ENCODE measurements at places on chromosomes 7 and 10.

DNA sequence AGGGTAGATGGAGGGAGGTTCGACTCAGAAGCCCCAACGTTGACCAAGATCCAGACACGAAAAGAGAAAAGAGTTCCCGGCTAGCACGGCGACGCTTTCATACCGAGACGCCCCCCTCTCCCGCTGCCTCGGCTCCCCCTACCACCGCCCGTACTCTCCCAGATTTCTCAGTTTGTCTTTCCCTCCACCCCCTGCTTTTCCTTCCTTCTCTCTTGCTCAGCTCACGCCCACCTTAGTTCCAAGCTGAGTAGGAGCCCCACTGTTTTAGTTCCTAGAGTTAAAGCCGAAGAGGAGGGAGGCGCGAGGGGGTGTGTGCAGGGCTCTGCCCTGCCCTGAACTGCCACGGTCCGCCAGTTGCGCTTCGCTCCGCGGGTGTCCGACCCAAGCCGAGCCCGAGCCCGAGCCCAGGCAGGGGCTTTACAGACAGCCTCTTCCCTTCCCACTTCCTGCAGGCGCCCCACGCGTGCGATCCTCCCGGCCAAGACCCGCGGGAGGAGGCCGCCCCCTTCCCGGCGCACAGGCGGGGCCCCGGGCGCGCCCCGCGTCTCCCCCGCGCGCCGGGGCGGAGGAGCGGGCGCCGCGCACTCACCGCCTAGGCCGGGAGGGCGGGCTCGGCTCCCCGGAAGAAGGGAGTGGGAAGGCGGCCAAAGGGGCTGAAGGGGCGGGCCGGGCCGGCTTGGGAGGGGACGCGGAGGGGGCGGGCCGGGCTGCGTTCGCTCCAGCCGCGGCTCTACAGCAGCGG lies at the start of gene EPHB6:
EPHB6 (plus strand) TSS at position 705 of the 742 bp plus-strand sequence. CDS start 8,152 bp downstream, outside the sequence.
- DNase-seq, result no peak

DNA sequence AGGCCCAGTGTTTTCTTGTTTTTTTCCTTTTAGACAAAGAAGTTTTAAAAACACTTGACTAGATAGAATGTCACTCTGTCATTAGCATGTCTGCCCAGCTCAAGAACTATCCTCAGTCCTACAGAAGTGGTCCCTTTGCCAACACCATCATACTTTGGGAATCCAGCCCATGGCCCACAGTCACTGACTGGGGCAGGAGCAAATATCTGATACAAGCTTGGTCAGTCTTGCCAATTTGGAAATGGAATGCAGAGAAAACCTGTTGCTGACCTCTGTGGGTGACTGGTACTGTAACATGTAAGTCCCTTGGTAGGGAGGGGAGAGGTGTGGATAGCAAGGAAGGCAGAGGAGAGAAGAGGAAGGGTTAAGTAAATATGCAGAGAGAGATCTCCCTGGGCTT lies 47.8 kb downstream of the IPMK start:
- DNase-seq, result no peak

DNA sequence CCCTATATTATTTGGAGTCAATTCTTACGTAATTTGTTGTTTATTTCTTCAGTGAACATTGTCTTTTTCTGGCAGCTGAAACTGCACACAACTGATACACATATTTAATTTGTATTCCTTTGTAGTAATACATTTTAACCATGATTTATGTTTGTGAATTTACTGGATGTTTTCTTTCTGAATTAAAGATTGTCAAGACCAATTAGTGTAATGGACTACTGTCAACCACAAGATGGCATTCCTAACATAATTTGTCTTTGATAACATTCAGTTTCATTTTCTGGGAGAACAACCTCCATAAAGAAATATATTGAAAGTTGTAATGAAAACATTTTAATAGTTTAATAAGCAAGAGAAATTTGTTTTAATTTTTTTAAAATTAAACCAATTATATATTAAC lies 10.1 kb downstream of the THNSL1 start:
- no peak for DNase-seq

GRCh38 chr10:4034907-4035598 lies 250.0 kb upstream of the KLF6 start:
- DNase-seq, result peak; percentile 21

DNA sequence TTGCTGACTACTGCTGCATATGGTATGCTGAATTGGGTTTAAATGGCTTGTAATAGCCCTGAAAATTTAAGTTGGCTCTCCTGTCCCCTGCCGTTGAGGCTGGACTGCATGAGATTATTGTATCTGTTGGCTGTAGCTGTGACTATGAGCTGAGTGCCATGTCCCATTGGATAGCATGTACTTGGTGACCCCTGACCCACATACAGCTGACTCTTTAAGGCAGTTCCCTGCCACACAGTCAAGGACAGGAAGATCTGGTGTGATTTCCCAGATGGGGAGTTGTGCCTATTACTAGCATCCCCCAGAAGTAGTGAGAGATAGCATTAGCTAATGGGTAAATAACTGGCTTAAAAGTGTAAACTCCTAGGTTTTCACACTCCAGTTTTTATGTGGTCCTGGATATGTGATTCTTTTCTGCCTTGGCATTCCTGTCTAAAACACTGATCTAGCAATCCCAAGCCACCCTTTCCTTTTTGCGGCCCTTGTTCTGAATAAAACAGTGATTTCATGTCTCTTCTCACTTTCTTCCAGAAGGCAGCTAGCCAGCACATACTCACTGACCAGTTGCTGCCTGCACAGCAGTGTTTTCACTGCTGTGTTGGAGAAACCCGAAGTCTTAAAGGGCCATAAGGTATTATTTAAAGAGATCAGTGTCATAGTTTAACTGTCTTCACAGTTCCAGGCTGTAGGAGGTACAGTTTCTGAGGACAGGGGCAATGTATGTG lies 35.9 kb downstream of the LRRC4 start:
- DNase-seq, result no peak

- no peak for DNase-seq
These were observed 90.5 kb upstream of the MACROH2A2 start for GRCh38 chr10:69961881-69962745.

DNA sequence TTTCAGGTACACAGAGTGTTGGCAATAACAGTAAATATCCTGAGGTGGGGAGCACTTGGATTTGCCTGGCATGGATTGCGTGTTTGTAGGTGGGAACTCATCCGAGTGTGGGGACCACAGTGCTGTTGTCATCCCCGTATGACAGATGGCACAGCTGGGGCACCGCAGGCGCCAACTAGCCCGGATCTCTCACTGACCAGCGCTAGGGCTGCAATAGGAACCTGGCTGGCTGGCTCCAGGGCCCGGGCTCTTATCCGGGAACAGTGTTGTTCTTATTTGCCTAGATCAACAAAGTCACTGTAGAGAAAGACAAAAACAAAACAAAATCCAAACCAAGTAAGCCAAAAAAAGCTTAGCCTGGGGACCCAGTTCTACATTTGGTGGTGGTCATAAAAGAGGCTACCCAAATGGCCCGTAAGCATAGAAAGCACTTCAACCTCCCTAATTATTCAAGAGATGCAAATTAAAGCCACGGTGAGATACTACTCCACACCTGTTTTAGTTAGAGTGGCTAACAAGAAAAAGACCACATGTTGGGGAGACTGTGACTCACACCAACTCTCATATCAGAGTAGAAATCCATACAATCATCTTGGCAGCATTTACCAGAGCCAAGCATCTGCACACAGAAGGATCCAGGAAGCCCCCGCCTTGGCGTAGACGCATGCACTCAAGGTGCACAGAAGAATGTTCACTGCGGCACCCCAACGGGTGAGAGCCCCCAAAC lies 27.2 kb upstream of the PFKFB3 start:
- DNase-seq, result no peak

DNA sequence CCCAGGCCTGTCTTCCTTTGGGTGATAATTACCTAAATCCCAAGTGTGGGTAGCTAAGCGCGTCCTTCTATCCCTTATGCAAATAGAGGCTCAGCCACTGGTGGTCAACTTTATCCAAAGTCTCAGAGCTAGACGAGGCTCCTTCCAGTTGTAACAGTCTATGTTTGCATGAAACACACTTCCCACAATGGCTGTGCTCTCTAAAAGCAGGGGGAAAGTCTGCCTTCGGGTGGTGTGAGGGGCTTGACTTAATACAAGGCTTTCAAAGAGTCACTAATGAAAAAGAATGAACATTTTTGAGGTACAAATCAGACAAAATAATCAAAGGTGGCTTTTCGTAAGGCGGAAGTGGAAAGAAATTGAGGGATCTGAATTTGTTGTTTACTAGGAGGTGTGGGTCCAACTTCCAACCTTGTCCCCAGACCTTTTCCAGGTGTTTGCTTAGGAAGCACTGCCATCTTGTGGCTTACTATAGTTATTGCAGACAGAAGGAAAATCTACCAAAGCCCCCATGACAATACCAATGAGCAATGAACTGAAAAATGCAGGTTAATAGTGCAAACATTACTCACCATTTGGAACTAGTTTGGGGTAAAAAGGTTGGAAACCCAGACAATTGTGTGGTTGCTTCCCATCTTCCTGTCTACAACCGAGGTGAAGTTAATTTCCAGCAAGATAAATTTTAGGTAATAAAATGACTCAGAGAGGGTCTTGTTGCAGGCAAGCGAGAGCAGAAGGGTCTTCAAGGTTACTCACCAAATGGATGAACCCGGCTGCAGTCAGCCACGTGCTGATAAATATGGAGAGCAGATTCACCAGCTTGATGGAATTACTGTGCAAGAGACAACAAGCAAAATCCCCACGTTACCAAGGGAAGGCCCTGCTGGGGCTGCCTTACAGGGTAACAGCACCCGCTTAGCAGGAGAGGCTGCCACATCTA lies 525.7 kb downstream of the KCNMA1 start:
- no peak for DNase-seq

- no peak for DNase-seq
These were observed 130.5 kb upstream of the C1QL3 start for GRCh38 chr10:16652154-16652553.

DNA sequence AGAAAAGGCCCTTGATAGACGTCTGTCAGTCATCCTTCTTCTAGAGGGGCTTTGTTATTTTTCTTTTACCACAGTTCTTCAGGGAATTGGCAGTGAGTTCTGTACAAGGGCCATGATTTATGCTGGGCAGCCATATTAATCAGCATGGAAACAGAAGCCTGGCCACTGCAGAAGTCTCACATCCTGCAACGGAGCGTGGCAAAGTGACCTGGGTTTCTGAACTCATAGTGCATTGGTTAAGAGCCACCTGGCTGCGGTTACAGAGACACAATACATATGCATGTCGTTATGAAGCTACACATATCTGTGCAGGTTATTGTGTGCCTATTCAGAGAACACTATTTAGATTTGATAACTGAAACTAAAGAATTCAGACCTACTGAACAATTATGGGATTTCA lies 419.4 kb upstream of the CELF2 start:
- no peak for DNase-seq

DNA sequence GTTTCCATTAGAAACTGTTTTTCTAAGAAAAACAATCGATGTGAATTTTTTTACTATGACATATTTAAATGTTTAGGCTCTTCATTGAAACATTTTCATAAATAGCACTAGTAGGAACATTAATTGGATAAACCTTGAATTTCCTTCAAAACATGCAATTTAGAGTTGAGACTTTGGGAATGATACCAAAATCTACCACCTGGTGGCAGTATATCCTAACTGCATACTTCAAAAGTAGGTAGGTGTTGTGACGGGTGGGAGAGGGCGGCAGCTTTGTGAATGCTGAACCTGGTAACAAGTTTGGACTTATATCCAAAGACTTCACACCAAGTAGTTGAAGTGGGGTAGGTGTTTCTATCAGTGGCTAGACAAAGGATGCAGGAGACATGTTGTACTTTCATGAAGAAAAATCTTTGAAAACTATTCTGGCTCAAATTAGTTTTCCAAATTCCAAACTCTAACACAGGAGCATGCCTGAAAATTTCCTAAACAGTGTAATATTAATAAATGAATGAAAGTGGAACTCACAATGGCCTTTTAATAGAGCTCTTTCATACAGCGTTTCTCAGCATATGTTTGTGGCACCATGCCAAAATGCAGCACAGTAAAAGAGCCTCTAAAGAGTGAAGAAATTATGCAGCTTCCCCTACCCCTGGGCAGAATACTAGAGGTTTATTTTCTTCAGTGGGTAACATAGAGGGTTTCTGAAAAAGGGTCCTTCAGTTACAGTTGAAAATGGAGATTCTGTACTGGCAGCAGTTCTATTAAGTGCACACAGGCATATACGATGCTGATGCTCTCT lies 201.0 kb upstream of the TPK1 start:
- DNase-seq, result peak; percentile 9

DNA sequence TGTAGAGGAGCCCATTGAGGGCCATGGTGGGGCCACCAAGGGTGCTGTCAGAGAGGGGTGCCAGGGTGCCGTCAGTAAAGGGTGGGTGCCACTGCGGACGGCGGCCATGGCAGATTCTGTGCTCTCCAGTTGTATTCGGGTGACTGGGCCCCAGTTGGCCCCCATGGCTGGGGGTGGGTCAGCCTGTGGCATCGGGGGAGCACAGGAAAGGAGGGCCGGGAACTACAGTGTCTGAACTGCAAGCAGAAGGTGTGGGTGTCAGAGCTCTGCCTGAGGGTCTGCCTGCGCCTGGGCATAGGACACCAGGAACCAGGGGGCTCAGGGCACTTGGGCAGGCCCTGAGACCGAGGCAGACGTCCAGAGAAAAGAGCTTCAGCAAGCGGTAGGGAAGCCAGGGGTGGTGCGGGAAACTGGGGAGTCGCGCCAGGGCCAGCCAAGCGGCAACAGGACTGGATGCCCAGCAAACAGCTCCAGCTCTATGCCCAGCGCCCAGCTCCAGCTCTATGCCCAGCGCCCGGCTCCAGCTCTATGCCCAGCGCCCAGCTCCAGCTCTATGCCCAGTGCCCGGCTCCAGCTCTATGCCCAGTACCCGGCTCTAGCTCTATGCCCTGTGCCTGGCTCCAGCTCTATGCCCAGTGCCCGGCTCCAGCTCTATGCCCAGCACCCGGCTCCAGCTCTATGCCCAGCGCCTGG lies 502.3 kb upstream of the FOXK1 start:
- no peak for DNase-seq

DNA sequence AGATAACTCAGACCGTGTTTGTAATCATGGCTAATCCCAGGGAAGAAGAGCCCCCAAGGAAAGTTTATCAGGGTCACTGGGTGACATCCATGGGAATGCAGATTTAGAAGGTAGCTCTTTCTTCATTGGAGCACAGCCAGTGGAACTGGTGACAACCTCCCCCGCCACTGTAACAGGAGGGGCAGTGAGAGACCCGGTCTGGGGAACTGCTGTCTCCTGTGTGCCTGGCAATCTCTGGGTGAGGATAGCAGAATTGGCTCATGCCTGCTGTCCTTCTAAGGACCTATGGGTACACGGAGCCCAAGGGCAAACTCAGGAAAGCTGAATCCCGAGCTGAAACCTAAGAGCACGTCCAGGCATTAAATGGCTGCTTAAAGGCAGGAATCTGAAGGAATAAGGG lies 341.6 kb downstream of the ABCA13 start:
- DNase-seq, result no peak

GRCh38 chr10:104101902-104102301 lies 16.2 kb upstream of the COL17A1 start:
- DNase-seq, result no peak

- no peak for DNase-seq
These were observed 21.8 kb downstream of the ZNF775 start for GRCh38 chr7:150400788-150401423.
